Right atrium auricular region (tissue), 2 donors: ENCODE measurements at places on chromosomes 6 and 20. TPM values are rescaled to one million over a fixed set of nuclear protein-coding genes. Genes with fewer than 3 reads are reported as not detected.
A peak's percentile ranks its signal among the peaks of the same experiment; 100 is the strongest.

DNA sequence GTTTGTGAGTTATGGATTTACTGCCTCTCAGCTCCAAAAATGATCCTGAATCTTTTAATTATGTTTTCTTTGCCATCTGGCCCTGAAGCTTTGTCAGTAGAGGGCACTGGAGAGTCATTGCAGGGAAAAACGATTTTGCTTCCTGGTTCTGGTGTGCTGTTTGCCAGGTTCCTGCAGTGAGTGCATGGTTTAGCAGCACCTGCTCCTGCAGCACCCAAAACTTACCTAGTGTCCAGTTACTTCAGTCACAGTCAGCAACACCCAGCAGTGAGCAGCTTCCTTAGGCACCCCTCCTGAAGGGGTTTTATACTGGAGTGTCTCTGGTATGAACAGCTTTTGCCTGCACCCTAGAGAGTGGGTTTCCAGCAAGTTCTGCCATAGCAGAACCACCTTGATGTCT is 6.0 kb upstream of the TRIM26 start:
- DNase-seq, result no peak
- H3K4me1 ChIP-seq, result no peaks in the 10 kb centered on the region
- H3K27ac ChIP-seq, result no peak overlapping the region
- H3K36me3 ChIP-seq, result no peaks in the 10 kb centered on the region

GRCh38 chr6:36912586-36912985 is 26.8 kb downstream of the C6orf89 start:
- H3K27ac ChIP-seq, result no peak overlapping the region
- no peak for DNase-seq
- H3K4me1 ChIP-seq, result peaks cover 27% of the 10 kb centered on the region

DNA sequence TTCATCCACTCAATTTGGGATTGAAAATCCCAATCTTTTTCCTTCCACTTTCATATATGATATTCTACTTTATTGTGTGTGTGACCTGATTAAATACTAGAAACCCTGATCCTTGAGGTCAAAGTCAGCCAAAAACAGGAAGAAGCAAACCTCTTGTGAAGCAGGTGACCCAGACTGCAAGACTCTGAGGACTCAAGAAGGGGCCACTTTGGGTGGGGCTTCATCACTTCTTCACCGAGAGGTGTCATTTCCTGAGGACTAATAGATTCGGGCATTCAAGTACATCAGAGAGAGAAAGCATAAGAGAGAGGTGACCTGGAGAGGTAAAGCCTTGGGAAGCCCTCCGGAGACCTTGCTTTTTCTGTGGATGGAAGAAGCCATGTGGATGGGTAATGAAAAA is 129.0 kb downstream of the CFAP61 start:
- no peak for DNase-seq
- no peak overlapping the region for H3K27ac ChIP-seq
- H3K36me3 ChIP-seq, result no peaks in the 10 kb centered on the region
- H3K4me1 ChIP-seq, result no peaks in the 10 kb centered on the region
- H3K27me3 ChIP-seq, result no peaks in the 10 kb centered on the region

- no peaks in the 10 kb centered on the region for H3K4me1 ChIP-seq
- no peak for DNase-seq
- H3K27ac ChIP-seq, result no peak overlapping the region
- H3K36me3 ChIP-seq, result no peaks in the 10 kb centered on the region
- no peaks in the 10 kb centered on the region for H3K27me3 ChIP-seq
- no peak overlapping the region for H3K4me3 ChIP-seq
Observed at GRCh38 chr6:3350252-3350796, 91.6 kb downstream of the PSMG4 start.

- no peak overlapping the region for H3K4me3 ChIP-seq
- peaks cover 33% of the 10 kb centered on the region for H3K4me1 ChIP-seq
- H3K27me3 ChIP-seq, result no peaks in the 10 kb centered on the region
- peak overlapping the region; percentile 52 for H3K27ac ChIP-seq
Observed at GRCh38 chr20:31593221-31594001, 11.7 kb upstream of the ID1 start.

- H3K27me3 ChIP-seq, result no peaks in the 10 kb centered on the region
- H3K4me1 ChIP-seq, result peaks cover 74% of the 10 kb centered on the region
Observed at GRCh38 chr20:59823491-59824259, 109.8 kb downstream of the SYCP2 start.

DNA sequence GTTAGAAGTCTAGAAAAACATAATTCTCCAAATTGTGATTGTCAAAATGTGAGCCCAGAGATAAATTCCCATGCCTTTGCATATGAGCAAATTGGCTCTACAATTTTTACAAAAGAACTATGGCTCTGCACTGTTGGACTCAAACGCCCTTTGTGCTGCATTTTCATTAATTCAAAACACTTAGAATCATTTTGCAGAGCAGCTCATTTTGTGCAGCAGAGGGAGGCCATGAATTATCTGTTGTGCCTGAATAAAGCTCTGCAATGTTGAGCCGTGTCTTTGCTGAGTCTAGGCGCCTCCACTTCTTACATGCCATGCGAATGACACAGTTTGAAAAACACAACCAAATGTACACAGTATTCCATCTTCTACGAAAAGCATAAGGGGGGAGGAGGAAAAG is 230.2 kb downstream of the PRKN start:
- no peak overlapping the region for H3K4me3 ChIP-seq
- no peaks in the 10 kb centered on the region for H3K36me3 ChIP-seq
- peaks cover 8% of the 10 kb centered on the region for H3K4me1 ChIP-seq
- H3K27me3 ChIP-seq, result no peaks in the 10 kb centered on the region

- DNase-seq, result no peak
- H3K4me1 ChIP-seq, result no peaks in the 10 kb centered on the region
- H3K4me3 ChIP-seq, result no peak overlapping the region
- H3K36me3 ChIP-seq, result no peaks in the 10 kb centered on the region
- no peak overlapping the region for H3K27ac ChIP-seq
- H3K27me3 ChIP-seq, result no peaks in the 10 kb centered on the region
Observed at GRCh38 chr6:5518936-5519491, 257.7 kb downstream of the FARS2 start.

DNA sequence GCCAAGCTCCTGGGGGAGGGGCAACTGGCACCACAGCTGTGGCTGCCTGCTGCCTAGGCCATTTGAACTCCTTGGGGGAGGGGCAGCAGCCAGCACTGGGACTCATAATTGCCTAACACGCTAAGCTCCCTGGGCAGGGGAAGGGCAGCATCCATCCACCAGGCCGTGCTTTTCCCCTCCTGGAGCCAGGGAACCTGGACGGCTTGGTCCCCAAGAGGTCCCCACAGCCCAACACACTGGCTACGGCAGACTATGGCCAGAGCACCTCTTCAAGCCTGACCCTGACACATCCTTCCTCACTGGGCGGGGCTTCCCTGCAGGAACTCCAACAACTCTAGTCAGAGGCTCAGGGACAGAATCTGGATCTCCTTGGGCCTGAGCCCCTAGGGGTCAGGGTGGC is 269.4 kb downstream of the RNF144B start:
- no peaks in the 10 kb centered on the region for H3K27me3 ChIP-seq
- H3K4me3 ChIP-seq, result no peak overlapping the region
- no peaks in the 10 kb centered on the region for H3K36me3 ChIP-seq
- DNase-seq, result no peak
- H3K4me1 ChIP-seq, result no peaks in the 10 kb centered on the region

DNA sequence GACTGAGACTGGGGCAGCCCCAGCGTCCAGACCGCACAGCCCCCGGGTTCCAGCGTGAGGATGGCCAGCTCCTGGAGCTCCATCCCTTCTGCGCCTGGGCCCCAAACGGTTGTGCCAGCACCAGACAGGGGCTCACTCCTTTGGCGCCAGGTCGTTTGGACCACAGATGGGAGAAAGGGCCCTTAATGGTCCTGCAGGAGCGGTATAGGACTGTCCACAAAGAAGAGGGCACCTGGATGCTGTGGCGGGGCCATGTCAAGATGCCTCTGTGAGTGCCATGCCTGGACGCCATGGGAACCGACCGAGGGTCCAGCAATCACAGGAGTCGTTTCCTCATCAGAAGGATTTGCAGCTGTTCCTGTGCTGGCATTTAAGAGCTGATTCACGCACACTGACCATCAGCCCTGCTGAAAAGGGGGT is 82.7 kb downstream of the DLL1 start:
- no peak overlapping the region for H3K4me3 ChIP-seq
- no peak overlapping the region for H3K27ac ChIP-seq
- H3K4me1 ChIP-seq, result no peaks in the 10 kb centered on the region
- peak; percentile 53 for DNase-seq

DNA sequence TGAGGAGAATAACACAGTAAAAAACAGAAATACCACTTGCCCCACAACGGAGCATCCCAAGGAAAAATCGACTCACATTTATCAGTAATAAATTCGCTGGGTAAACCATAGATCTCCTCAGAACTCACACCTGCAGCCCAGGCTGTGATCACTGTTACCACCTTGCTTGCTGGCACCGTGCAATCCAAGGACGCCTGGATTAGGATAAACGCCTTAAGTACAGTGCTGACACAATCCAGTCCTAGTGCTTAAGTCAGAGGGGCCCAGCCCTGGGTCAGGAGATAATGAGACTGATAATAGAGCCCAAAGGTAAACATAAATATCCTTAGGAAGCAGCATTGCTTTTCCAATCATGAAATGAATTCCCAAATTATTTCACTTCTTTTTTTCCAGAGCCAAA is 62.5 kb downstream of the EPB41L2 start:
- no peak overlapping the region for H3K27ac ChIP-seq
- DNase-seq, result no peak
- H3K4me1 ChIP-seq, result no peaks in the 10 kb centered on the region

- no peaks in the 10 kb centered on the region for H3K4me1 ChIP-seq
- H3K27ac ChIP-seq, result no peak overlapping the region
- no peaks in the 10 kb centered on the region for H3K27me3 ChIP-seq
- DNase-seq, result no peak
- no peaks in the 10 kb centered on the region for H3K36me3 ChIP-seq
Observed at GRCh38 chr20:9027626-9028025, 41.3 kb upstream of the PLCB4 start.

DNA sequence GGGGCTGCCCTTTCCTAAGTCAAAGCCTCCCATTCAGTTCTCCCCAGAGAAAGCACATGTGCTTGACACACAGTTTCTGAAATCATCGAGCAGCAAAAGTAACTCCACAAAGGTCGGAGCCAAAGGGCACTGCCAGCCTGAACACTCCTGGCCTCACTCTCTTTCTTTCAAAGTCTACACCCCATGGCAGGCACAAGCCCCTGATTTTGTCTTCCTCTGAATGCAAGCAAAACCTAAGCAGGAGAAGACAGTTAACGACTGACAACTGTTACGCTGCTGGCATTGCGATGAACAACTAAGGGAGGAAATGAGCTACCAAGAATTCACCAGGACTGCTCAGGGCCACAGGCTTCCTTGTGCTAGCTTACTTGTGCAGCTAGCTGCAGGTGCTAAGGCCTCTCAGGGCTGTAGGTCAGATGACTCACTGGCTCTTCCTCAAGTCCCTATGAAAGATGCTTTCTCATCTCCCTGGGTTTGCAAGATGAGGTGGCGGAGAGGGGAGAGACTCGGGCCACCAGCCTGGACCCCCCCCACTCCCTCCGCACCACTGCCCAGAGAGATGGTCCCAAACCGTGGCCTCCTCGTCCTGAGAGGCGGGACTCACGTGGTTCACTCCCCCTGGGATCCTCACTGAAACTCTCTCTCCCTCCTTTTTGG is 208.2 kb downstream of the DLL1 start:
- H3K27me3 ChIP-seq, result no peaks in the 10 kb centered on the region
- no peak overlapping the region for H3K27ac ChIP-seq
- H3K36me3 ChIP-seq, result no peaks in the 10 kb centered on the region
- H3K4me3 ChIP-seq, result no peak overlapping the region

GRCh38 chr6:38366234-38366633 is 273.5 kb downstream of the BTBD9 start:
- no peaks in the 10 kb centered on the region for H3K36me3 ChIP-seq
- no peak for DNase-seq
- H3K27ac ChIP-seq, result no peak overlapping the region
- peaks cover 8% of the 10 kb centered on the region for H3K4me1 ChIP-seq
- no peaks in the 10 kb centered on the region for H3K27me3 ChIP-seq

GRCh38 chr20:45813006-45813340 is 529 bp downstream of the UBE2C start:
- H3K27me3 ChIP-seq, result no peaks in the 10 kb centered on the region
- no peak for DNase-seq
- peaks cover 32% of the 10 kb centered on the region for H3K36me3 ChIP-seq
- peaks cover 16% of the 10 kb centered on the region for H3K4me1 ChIP-seq
- no peak overlapping the region for H3K27ac ChIP-seq

GRCh38 chr20:9705722-9706476 is 133.0 kb downstream of the PAK5 start:
- no peaks in the 10 kb centered on the region for H3K27me3 ChIP-seq
- H3K4me3 ChIP-seq, result no peak overlapping the region
- no peaks in the 10 kb centered on the region for H3K36me3 ChIP-seq
- H3K27ac ChIP-seq, result no peak overlapping the region

EDN1 gene
- total RNA-seq, result 13.4 TPM

ABT1 gene
- 8.8 TPM for total RNA-seq

OXT gene
- not detected for total RNA-seq

ZNF318 gene
- total RNA-seq, result 10.1 TPM

CD2AP gene
- 10.8 TPM for total RNA-seq

SLC44A4 gene
- not detected for total RNA-seq

TMEM217 gene
- 1.3 TPM for total RNA-seq

EPHA7 gene
- 8.8 TPM for total RNA-seq

SPEF1 gene
- total RNA-seq, result not detected

CDH26 gene
- total RNA-seq, result 1.3 TPM
